Esophagus mucosa (tissue), 1 donor: ENCODE measurements at places on chromosomes 16 and 17. TPM values are rescaled to one million over a fixed set of nuclear protein-coding genes. Genes with fewer than 3 reads are reported as not detected.

DNA sequence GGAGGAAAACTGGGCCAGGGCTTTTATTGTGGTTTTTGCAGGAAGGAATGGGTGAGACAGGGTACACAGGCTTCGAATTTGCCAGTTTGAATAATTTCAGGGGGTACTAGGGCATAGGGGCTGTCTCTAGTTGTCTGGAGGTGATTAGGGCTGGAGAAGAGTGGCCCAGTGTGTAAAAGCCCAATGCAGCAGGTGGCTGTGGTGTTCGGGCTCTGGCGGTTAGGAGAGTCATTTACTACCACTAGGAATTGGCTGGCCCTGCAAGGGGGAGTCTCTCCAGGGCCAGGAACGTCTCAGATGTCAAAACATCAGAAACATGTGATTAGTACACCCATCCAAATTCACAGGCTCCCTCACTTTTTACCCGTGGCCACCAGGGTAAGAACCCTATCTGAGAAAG is 50.3 kb downstream of the GINS3 start:
- no peak for ATAC-seq

DNA sequence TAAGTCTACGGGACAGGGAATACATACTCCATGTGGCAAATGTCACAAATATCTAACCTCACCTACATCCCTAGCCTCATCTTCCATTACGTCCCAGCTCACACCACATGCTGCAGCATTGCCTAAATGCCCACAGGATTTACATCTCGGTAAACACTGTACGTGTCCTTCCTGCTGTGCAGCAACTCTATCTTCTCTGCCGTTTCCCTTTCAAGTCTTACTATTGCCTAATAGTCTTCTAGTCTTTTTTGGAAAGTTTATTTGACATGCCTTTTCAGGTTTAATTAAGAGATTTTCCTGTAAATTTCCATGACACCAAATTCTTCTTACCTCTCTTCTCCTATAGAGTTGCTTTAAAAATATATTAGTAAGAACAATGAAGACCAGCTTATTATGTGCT is 120.5 kb downstream of the HS3ST4 start:
- ATAC-seq: no peak

DNA sequence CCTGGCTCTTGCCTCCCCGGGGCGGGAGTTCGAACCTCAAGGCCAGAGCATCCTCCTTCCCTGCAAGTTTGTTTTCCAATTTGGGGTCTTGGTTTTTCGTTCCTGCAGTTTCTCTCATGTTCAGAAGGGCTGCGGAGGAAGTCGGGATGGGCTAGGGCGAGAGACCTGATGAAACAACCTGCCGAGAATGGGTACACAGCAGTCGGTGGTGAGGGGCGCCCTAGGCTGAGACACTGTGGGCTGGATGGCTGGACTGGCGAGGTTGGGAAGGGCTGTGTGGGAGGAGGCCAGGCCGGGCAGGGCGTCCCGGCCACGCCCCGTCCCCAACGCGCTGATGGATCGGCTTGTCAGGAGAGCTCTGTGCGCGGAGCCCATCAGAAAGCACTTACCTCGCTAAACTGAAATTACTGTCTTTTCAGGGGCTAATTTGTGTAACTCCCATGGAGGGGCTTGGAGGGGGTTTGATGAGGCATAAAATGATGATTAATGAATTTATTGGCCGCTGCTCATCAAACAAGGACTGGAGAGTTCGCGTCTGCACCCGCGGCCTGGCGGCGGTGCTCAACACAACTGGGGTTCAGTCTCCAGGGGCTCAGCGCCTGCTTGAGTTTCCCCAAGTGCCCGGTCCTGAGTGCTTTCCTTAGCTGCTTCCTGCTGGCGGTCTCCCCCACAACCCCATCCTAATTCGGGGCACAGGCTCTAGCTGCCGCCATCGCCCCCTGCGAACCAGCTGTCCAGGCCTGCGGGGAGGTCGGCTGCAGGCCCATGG is 9.0 kb downstream of the IRX5 start:
- no peak for ATAC-seq

DNA sequence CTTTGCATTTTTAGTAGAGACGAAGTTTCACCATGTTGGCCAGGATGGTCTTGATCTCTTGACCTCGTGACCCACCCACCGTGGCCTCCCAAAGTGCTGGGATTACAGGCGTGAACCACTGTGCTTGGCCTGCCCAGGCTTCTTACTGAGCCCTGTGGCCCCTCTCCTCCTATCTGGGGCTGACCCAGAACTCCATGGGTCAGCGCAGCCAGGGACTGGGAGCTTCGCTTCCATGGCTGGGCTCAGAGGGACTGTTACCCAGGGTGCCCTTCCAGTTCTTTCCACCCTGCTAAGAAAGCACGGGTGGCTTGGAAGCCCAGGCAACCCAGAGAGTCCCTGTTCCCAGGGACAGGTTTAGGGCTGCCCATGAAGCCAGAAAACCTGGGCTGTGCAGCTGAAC is 28.2 kb downstream of the SHISA6 start:
- no peak for ATAC-seq

GRCh38 chr17:37283414-37283961 is 92.3 kb upstream of the C17orf78 start:
- ATAC-seq: no peak

DNA sequence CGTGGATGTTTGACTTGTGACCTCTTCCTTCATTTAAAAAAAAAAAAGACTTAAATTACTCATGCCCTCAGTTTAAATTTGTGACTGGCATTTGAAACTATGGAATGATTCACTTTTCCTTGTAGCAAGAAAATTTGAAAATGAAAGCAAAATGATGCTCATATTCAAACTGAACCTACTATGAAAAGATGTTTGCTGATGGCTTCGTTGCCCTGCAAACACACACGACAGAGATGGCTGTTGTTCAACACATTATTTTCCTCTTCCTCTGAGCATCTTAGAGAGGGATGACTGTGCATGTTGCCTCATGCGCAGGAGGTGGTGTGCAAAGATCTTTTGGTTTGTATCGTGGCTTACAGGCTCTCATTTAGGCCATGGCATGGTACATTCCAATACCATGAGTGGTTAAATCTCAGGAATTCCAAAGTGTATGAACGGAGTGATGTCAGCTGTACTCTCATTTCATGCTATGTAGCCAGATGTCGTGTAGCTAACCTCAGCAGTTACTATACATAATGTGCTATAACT is 164.5 kb downstream of the PRKCA start:
- ATAC-seq: peak; percentile 95

GRCh38 chr17:17748179-17748578 is 66.9 kb downstream of the RAI1 start:
- ATAC-seq: no peak

- no peak for ATAC-seq
These were observed 3.1 kb downstream of the RAB37 start for GRCh38 chr17:74740173-74740572.

- ATAC-seq: peak; percentile 81
These were observed 1.3 kb downstream of the C16orf86 start for GRCh38 chr16:67667817-67668494.

DNA sequence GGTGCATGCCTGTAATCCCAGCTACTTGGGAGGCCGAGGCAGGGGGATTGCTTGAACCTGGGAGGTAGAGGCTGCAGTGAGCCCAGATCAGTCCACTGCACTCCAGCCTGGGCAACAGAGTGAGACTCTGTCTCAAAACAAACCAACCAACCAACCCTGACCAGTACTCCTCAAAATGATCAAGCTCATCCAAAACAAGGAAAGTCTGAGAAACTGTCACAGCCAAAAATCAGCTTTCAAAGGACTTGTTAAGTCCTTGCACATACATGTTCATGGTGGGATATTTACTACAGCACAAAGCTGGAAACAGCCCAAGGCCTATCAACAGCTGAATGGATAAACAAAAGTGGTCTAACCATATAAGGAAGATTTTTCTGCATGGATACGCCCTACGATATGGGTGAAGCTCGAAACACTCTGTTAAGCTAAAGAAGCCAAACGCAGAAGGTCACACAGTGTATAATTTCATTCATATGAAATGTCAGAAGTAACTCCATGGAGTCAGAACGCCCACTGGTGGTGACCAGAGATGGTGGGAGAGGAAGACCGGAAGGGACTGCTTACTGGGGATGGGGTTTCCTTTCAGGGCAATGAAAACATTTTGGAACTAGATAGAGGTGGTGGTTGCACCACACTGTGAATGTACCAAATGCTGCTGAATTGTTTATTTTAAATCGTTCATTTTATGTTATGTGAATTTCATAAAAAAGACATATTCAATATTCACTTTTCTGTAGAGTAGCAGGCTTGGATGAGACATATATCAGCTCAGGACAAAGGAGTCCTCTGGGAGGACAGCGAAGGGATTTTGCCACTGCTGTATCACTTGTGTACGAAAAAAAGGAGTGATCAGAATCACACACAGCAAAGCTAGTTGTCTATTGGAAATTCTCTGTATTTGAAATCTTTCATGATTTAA is 17.7 kb downstream of the CCL17 start:
- ATAC-seq: peak; percentile 37

DNA sequence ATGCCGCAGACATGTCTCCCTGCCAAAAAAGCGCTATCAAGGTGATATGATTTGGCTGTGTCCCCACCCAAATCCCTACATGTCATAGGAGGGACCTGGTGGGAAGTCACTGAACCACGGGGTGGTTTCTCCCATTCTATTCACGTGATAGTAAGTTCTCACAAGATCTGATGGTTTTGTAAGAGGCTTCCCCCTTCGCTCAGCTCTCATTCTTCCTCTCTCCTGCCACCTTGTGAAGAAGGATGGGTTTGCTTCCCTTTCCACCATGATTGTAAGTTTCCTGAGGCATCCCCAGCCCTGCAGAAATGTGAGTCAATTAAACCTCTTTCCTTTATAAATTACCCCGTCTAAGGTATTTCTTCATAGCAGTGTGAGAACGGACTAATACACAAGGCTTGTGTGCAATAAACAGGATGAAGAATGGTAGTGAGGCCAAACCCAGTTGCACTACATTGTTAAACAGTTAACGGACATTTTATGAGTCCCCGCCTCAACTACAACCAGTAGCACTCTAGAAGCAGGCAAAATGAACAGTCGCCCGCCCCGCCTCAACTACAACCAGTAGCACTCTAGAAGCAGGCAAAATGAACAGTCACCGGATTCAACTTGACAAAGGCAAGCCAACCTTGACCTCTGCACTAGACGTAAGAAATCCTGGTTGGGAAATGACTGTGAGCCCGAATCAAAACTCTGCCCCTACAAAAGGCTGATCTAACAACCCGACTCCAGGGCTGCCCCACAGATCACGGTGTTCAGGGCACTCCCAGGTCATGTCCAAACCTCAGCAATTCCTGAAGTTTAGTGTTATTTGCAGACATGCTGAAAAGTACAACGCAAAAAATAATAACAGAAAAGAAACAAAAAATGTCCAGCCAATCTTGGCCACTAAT is 26.3 kb downstream of the VPS53 start:
- ATAC-seq: no peak

- ATAC-seq: no peak
These were observed 77.1 kb downstream of the MMD start for GRCh38 chr17:55344514-55344997.

GRCh38 chr17:81402530-81402941 is 7.3 kb downstream of the BAHCC1 start:
- no peak for ATAC-seq

DNA sequence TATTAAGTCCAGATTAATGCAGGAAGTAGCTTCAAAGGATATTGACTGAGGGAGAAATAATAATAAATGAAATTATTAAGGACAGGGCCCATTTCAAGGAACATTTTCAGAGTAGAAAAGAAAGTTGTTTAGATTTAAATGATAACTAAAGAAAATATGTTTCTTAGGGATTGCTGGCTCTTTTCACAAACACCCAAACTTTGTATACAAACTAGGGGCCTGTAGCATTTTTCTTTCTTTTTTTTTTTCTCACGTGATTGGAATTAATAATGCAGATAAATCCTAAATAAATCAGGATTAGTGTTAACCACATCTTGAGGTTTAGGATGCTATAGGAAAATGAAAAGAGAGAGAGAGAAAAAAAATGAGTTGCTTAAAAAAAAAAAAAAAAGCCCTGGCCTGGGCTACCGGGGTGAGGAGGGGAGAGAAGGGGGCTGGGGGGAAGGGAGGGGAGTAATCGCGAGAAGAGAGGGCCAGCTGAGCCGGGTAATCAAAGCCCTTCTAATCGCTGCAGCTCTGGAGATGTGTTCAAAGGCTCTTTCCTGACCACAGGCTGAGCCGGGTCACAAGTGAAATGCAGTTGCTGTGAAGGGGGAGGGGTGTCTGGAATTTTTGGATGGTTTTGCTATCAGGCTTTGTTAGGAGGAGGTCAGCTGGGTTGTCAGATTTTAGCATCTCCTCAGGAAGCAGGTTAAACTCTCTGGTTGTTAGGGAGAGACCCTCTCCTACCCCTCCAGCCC is 104.6 kb upstream of the ZFHX3 start:
- ATAC-seq: no peak

The SPATA2L gene
- total RNA-seq: 6.0 TPM

The SLFN5 gene
- 25.0 TPM for total RNA-seq

The CCDC78 gene
- 0.40 TPM for total RNA-seq

The WWOX gene
- 11.2 TPM for total RNA-seq

The CCDC200 gene
- not detected for total RNA-seq

The HOXB1 gene
- total RNA-seq: 0.24 TPM

The TMEM97 gene
- 28.4 TPM for total RNA-seq
